ENCODE measurements at places on chromosomes 4 and X.

DNA sequence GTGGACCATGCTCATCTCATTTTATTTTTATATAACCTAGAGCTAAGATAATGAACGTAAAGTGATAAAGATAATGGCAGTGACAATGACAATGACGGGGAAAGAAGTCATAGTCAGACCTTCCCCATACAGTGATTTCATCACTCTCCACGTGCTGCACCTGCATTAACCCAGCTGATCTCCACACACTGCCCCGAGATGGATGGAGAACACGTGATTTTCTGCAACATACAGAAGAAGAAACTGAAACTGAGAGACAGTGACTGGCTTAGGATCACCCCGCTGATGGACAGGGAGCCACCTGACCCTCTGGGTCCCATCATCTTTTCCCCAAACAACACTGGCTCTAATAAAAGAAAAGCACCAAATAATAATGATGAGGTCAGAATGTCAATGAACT lies 22.0 kb downstream of the EVC2 start:
- DNase-seq, result no peak

DNA sequence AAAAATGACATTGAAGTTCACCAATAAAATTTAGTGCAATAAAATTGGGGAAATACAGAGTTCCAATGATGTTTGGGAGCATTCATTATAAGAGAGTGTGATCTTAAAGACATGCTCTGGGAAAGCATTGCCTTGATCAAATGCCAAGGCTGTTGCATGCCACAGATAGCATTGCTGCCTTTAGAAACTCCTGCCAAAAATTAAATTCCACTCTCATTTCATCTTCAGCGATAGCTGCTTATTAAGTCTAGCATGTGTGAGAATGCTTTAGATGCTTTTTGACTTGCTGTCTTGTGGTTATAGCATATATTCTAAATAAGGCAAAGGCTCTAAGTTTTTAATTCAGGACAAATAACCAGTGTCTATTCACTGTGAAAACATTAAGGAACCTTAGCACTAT lies 49.3 kb downstream of the NPNT start:
- DNase-seq, result no peak

- DNase-seq, result no peak
These were observed 759 bp upstream of the TBC1D1 start for GRCh38 chr4:37889849-37890800.

DNA sequence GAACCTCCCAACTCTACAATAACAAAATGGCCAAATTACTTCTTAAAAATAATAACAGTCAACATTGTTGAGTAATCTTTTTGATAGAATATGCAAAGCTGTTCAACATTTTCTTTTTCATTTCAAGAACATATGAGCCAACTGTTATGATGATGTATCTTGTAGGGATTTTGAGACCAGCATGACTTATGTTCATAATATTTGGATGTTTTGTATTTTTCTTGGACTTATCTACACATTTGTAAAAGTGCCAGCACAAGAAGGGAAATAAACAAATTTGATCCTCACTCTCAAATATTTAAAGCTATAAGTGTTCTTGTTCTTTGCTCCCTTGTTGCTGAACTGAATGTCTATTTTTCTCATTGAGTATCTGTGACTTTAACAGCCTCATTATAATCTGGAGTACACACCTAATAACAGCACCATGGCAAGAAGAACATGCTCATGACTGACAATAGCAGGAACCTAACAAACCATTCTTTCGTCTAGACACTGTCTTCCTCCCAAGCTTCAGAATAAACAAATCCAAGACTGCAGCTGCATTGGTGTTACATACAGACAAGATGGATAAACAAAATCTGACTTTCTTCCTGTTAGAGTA lies 1049.7 kb downstream of the FAT4 start:
- DNase-seq, result no peak

DNA sequence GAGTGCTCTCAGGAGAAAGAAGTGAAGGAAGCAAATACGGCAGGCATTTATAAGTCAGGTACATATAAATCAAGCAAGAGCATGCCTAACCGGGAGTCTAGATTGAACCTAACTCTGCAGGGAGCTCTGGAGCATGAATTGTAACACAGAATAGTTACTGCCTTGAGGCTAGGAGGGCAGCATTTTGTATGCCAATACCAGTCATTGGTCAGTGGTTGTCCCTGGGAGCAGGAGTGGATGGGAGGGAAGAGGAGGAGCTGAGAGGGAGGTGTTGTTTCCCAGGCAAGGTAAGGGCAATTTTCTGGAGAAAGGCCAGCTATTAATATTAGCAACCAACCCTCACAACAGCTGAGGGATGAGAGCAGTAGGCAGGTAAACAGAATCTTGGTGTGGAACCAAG lies 224.7 kb upstream of the DCAF8L1 start:
- no peak for DNase-seq

GRCh38 chr4:17009871-17010367 lies 111.5 kb upstream of the LDB2 start:
- DNase-seq, result no peak

- no peak for DNase-seq
These were observed 151.2 kb upstream of the GATB start for GRCh38 chr4:151911970-151912369.

- DNase-seq, result no peak
These were observed 114.9 kb upstream of the SMIM31 start for GRCh38 chr4:164639001-164639400.

- DNase-seq, result no peak
These were observed 56.1 kb downstream of the SLC9A6 start for GRCh38 chrX:136041254-136041812.

DNA sequence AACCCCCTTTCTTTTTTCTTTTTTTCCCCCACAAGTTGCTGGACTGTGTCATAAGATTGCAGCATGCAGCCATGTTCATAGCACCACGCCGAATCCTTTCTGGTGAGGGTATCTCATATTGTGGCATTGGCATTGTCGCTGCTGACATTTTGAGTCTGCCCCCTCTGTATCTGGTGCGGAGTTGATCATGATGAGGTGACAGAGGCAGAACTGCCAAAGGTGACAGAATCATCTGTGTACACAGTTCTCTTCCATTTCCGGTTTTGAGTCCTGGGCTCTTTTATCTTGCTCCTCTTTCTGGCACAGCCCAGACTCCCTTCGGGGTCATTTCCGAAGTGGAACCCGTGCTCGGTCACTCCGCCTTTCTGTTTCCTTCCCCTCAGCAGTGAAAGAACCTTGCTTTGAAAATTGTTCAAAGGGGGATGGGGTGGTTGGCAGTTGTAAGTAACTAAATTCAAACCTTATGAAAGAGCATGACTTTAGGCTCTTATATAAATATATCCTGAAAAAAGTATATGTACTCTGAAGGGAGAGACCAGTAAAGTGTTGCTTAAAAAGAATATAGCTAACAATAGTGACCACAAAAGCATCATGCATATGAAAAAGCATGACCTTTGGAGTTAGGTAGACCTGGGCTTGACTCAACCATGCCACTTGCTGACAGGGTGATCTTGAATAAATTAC lies 55.0 kb upstream of the BMP2K start:
- DNase-seq, result no peak

DNA sequence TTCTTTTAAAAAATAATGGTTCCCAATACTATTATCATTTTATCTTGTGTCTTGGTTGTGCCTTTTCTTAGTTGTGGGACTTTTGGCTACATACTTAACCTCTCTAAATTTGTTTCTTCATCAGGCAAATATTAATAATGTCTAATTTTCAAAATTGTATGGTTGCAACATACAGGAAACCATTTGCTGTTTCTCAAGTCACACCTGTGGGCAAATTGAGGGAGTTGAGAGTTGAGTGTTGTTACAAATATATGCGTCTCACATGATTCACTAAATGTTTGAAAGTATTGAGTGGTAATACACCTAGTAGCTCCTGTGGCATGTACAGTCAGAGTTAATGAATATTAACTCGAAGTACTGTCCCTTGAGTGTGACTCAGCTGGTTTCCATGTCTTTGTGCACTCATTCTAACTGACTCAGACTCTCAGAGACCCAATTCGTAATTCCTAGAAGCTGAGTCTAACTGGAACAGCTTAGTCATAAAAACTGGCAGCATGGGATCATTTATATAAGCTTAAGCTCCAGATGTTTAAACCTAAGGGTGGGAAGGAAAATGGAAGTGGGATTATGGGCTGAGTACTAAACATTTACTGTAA lies 802.4 kb downstream of the TRIML1 start:
- no peak for DNase-seq

DNA sequence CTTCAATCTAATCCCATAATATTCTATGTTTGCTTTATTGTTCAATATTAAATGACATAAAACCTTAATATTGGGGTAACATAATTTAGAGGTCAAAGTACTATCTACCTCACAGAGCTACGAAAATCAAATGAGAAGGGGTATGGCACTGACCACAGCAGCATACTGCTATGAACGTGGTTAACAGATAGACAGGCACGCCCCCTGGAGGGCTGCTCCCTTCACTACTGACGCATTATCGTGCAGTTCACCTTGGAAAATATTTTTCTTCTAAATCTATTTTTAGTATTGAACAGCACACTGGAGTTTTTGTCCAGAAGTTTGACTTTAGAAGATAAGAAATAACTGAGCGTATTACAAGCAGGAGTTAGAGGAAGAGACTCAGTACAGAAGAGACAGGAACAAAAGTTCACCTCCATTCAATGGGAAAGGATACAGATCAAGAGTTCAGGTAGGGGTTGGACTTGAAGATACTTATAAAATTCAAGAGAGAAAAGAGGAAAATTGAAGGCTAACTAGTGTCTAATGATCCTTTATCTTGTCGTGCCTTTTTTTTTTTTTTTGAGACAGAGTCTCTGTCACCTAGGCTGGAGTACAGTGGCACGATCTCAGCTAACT lies 22.7 kb downstream of the MAP9 start:
- no peak for DNase-seq

DNA sequence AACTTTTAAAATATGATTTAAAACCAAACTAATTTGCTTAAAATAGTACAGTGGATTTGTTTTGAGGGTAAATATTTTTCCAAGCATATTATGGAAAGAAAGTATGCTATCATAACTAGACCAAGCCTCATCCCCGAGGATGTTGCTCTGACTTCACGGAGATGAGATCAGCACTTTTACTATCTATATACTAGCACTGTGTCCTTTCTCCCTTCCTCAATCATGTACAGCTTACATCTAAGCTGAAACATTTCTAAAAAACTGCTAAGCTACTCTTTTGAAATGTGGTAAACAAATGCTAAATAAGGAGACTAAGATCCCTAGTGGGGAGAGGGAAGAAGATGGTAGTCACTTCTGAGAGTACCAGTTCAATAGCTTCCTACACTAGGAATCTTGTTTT lies 23.8 kb downstream of the AMMECR1 start:
- DNase-seq, result no peak

DNA sequence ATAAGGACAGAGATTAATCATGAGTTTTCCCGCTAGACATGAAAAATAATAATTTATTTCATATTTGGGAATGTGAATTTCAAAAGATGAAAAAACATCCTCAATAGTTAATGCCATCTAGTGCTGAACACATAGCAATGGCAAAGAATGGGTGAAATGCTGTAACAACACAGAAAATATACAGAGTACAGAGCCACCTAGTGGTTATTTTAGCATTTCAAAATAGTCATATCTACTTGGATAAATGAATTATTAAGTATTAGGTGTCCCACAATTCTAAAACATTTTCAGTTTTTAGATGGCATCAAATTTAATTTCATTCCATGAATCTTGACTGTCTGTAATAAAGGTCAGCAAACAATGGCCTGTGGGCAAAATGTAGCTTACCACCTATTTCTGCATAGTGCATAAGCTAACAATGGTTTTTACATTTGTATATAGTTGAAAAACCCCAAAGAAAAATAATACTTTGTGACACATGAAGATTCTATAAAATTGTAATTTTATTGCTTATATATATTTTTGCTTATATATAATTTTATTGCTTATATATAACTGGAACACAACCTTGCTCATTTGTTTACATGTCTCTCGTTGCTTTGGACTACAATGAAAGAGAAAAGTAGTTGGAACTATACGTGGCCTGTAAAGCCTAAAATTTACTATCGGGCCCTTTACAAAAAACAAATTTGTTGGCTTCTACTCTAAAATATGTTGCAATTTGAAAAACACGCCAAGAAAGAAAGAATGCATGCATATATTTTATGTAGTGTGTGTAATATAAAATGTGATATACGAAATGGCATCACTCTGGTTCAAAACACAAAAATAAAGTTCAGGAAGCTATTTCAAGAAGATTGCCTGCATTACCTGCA lies 99.1 kb upstream of the FAM47C start:
- DNase-seq, result no peak

DNA sequence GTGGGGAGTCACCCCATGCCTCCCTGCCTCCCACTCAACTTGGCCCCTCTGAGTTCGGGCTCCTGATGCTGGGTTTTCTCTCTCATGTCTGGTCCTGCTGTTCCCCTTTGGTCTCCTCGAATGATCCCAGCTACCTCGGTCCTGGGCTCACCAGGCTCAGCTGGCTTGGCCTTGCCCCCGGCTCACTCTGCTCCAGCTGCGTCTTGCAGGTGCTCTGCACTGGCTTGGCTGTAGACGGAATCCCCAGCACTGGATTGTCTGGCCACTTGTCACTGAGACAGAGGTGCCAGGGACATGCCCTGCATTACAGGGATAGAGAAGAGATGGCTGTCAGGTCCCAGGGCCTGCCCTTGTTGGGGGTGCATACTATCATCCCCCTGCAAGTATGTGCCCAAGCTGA lies 41.6 kb upstream of the NYX start:
- no peak for DNase-seq

DNA sequence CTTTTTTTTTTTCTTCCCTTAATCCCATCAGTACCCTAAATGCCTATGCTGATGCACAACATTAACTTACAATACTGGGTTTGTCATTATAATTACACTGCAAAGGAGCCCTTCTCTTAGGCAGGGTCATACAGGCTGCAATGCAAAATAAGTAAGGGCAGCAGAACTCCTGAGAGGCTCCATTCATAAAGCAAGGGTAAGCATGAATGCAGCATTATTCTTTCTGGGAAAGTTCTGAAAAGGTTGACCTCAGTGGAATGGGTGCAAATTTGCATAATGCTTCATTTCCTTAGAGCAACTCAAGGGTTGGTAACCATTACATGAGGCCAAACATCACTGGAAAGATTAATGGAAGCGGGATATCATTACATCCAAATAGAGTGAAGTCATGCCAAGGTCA lies 789.2 kb downstream of the KLHL13 start:
- no peak for DNase-seq

DNA sequence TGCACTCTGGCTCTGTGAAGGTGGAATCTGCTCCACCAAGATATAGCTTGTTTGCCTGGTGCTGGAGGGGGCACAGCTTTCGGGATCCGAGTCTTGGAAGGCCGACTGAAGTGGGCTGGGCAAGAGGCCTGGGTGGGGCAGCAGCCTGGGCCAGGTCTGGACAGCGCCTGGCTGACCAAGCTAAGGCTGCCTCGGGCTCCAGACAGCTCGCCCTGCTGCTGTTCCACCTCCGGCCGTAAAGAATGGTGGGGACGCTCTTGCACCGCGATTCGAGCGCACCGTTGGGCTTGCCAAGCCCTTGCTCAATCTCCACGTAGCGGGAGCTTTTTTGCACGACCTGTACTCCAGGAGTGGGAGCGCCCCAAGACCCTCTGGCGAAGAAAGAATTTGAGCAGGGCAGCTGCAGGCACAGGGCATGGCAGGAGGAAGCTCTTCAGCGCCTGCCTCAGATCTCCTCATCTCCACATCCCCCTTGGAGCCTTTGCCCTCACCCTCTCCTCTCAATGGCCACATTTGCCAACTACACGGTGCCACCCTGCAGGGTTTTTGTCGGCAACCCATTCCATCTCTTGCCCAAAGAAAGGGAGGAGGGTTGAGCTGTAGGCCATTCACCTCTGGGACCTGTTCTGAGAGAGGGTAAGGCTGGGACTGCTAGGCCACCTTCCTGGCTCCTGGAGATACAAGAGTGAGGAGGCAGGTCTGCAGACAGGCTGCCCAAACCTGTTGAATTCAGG lies 18.9 kb downstream of the CNGA2 start:
- DNase-seq, result no peak

- DNase-seq, result no peak
These were observed 289.8 kb downstream of the ARHGAP10 start for GRCh38 chr4:148021686-148022085.
